ENCODE measurements at places on chromosomes 5 and 9.

- DNase-seq = no peak
These were observed 1085.7 kb downstream of the TAF11L14 start for GRCh38 chr5:18720002-18720401.

DNA sequence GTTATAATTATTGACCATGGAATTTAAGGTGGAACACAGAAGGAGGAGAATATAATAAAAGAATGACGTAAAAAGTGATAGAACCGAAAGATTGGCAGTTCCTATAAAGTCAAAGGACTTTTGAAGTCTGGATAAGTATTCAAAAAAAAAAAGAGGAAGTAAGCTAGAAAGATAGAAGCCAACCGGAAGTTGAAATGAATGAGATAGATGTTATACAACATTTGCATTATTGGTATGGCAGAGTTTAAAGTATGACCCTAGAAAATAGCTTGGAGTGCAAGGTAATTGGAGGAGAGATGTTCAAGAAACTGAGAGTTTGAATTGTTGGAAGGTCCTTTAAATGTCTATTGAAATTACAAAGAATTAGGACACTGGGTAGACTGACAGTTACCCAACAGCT is 293.6 kb downstream of the FER start:
- no peak for DNase-seq

GRCh38 chr5:68318955-68319705 is 103.6 kb downstream of the PIK3R1 start:
- no peak for DNase-seq

- no peak for DNase-seq
These were observed 74.0 kb upstream of the PHYKPL start for GRCh38 chr5:178306430-178307225.

DNA sequence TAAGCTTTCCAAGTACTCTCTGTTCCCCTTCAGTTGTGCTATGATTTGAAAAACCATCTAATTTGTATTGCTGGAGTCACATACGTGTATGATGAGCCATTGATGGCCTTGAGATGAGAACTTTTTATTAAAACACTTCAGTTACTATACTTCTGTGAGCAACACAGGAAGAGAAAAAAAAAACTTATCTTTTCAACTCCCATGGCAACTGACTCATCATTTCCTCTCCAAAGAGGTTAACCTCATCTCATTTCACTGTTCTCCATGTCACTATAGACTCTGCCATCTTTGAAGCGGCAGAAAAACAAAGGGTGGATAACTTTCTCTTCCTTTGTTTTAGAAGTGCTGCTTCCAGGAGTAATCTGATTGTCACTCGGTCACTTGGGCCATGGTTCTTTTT is 104.3 kb upstream of the PCSK1 start:
- DNase-seq = no peak

- peak; percentile 93 for DNase-seq
These were observed at the start of gene NAIF1 for GRCh38 chr9:128066713-128067644. NAIF1 (minus strand) TSS chr9:128067320; CDS start chr9:128067101, 219 bp downstream.

- DNase-seq = no peak
These were observed 38.7 kb downstream of the AGXT2 start for GRCh38 chr5:35009019-35009418.

- no peak for DNase-seq
These were observed 407.4 kb downstream of the DMAC1 start for GRCh38 chr9:7392148-7392547.

GRCh38 chr5:7473115-7473514 is 77.2 kb downstream of the ADCY2 start:
- DNase-seq = no peak

DNA sequence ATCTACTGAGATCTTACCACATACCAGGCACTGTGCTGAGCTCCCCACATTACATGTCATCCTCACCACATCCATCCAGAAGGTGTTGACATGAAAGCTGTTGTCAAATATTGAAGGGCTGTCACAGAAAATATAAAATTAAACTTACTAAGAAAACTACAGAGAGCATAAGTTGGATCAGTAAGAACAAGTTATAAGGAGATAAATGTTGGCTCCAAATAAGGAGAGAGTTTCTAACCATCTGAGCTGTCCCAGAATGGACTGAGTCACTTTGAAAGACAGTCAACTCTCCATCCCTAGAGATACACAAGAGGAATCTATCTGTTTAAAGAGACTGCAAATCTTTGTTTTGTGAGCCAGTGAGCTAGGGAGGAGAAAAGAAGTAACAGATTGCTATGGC is 169.8 kb downstream of the DRD1 start:
- DNase-seq = no peak

GRCh38 chr5:152488869-152489268 is 83.8 kb upstream of the NMUR2 start:
- DNase-seq = no peak

GRCh38 chr5:139761057-139761450 is 34.6 kb upstream of the PSD2 start:
- DNase-seq = no peak

DNA sequence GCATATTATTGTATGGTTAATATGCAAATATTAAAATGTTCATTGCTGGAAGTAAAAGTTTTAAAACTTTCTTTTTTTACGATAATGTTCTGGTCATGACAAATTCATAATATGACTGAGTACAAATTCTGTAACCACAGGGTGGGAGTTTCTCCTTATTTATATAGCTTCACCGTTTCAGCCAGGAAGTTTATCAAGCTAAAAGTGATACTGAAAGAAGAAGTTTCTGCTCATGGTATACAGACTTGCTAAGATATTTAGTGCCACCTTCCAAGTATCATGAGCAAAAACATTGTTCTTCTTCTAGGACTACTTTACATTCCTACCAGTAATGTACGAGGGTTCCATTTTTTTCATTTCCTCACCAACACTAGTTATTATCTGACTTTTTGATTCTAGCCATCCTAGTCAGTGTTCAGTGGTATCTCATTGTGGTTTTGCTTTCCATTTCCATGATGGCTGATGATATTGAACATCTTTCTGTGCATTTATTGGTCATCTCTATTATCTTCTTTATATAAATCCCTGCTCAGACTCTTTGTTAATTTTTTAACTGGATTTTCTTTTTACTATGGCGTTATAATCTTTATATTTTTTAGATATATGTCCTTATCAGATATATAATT is 94.2 kb upstream of the PRRC1 start:
- DNase-seq = no peak

DNA sequence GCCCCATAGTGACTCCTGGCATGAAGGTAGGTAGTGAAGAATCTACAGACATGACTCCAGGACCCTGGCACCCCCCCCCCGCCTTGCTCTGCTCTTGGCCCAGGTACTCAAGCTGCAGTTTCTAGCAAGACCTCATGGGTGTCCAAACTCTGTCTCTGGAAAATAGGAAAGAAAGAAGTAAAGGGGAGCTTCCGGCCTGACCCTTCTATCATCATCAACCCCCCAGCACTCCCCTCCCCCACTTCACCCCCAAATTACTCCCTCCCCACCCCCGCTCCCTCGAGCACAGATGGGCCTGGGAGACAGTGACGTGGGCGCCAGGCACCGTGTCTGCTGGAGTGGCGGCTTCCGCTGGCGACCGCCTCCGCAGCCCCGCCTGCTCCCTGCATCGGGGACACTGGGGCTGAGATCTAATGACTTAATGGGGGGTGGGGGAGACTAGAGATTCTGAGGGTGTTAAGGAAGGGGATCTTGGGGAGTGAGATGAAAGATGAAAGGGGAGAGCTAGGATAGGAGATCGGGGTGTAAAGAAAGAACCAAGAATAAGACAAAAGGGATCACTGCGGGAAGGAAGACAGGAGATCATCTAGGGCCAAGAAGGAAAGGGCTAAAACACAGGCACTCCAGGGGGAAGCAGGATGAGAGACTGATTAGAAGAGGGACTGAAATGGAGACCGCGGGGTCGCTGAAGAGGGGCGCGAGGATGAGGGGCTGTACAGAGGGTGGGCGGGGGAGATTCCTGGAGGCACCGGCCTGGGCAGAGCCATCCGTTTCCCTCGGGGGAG is 1.1 kb upstream of the DNAJB5 start:
- no peak for DNase-seq

- no peak for DNase-seq
These were observed 168.3 kb upstream of the OTULINL start for GRCh38 chr5:14413331-14413750.

GRCh38 chr9:131721076-131721475 is 18.8 kb downstream of the RAPGEF1 start:
- no peak for DNase-seq

DNA sequence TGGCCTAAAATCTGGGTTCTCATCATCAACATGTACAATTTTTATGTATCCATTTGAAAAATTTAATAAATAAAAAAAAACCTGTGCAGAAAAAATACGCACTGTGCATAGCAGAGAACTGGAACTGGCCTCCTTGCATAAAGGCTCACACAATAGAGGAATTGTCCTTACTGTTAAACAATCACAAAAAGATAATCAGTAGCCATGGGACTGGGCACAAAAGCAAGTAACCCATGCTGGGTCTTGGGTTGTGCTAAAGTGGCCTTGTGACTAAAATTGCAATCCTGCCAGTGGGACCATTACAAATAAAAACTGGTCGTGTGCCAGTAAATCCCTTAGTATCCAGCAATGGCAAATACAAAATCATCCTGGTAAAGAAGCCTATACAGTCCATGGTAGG is 1646.6 kb downstream of the MAT2B start:
- DNase-seq = no peak

DNA sequence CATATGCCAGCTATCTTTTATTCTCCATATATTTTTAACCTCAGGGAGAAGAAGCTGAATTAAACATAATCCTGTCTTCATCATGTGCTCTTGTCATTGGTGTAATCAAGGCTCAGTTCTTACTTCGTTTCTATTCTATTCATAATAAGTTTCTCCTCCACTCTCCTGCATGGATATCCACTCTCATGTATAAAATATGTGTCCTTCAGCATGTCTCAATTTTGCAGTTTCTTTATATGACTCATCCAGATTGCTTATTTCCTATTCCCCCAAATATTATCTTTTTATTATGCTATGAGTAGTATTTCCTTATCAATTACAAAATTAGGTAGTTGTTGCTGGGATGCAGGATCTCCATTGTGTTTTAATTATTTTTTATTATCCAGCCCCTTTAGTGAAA is 643.7 kb upstream of the ACO1 start:
- DNase-seq = no peak

- DNase-seq = no peak
These were observed 123.6 kb downstream of the TEX10 start for GRCh38 chr9:100229136-100229535.

DNA sequence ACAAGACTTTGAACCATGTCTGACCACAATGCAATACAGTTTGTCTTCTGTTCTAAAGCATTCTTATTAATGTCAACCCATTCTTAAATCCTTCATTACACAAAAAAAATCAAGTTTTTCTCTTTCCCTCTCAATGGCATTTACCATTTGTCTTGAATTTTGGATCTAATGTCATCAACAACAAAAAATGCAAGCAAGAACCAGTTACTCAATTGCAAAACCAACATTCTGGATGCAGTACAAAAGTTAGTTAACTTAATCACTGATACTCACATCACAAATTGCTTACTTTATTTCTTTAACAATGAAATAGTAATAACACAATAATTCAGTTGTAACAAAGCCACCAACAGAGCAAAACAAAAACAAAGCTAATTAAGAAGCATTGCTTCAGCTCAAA is 6.0 kb downstream of the C9orf40 start:
- no peak for DNase-seq

DNA sequence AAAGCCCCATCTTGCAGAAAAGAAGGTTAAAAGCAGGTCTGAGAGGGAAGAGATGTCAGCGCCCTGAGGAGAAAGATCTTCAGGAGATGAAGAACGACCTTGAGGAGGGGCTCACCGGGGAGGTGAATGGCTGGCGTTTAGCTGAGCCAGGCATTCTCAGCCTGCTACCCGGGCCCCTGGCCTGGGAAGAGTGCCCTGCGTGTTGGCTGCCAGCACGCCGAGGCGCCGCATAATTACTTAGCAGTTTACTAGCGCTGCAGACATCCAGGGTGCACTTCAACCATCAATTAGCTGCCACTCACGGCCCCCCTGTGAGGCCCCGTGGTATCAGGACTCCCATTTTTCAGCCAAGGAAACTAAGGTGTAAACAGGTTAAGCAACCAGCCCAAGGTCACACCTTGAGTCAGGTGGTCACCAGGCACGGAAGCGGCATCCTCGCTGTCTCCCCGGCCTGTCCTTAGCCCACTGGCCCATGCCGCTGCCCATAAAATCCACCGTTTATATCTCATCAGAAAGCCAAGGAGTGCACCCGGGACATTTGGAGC is 551.9 kb downstream of the BNC2 start:
- no peak for DNase-seq

- DNase-seq = no peak
These were observed 36.7 kb upstream of the IZUMO3 start for GRCh38 chr9:24582146-24583126.

- DNase-seq = no peak
These were observed 24.6 kb downstream of the SH3RF2 start for GRCh38 chr5:145960848-145961600.

Data from stimulated activated CD8-positive, alpha-beta memory T cell treated with anti-CD3 and anti-CD28 coated beads, Interleukin-4, amount 100 ng/mL, for 1 hour (primary cell).